Foreskin keratinocyte (primary cell): ENCODE measurements at places on chromosomes 7 and 10. TPM values are rescaled to one million over a fixed set of nuclear protein-coding genes. Genes with fewer than 3 reads are reported as not detected.

DPYSL4 gene
- total RNA-seq: 0.75 and 0.78 TPM in 2 replicates

THSD7A gene
- not detected in 2 replicates for total RNA-seq

CFAP70 gene
- 0.28 and 0.41 TPM in 2 replicates for total RNA-seq

MEOX2 gene
- total RNA-seq: not detected in 2 replicates

LRRC72 gene
- not detected in 2 replicates for total RNA-seq

TUBAL3 gene
- total RNA-seq: 0.60 and 1.1 TPM in 2 replicates

RPEL1 gene
- total RNA-seq: not detected in 2 replicates

SMURF1 gene
- 23.8 and 32.1 TPM in 2 replicates for total RNA-seq

IFIT2 gene
- 2.5 and 2.7 TPM in 2 replicates for total RNA-seq

DMTF1 gene
- total RNA-seq: 33.4 and 37.4 TPM in 2 replicates

DOCK4 gene
- 37.2 and 43.1 TPM in 2 replicates for total RNA-seq

INA gene
- total RNA-seq: 0.85 and 1.5 TPM in 2 replicates

PTPRN2 gene
- total RNA-seq: not detected in 2 replicates

PNLIP gene
- total RNA-seq: not detected in 2 replicates

POU6F2 gene
- total RNA-seq: not detected in 2 replicates
